ENCODE measurements at places on chromosomes 2 and 18. TPM values are rescaled to one million over a fixed set of nuclear protein-coding genes. Genes with fewer than 3 reads are reported as not detected.

- H3K27ac ChIP-seq = no peak overlapping the region
- no peak for DNase-seq
- H3K4me1 ChIP-seq = no peaks in the 10 kb centered on the region
- no peak overlapping the region for H3K4me3 ChIP-seq
- H3K36me3 ChIP-seq = no peaks in the 10 kb centered on the region
Observed at GRCh38 chr2:10145519-10146357, 23.2 kb downstream of the RRM2 start.

- DNase-seq = peak; percentile 59
- no peaks in the 10 kb centered on the region for H3K4me1 ChIP-seq
- H3K27ac ChIP-seq = no peak overlapping the region
- no peak overlapping the region for H3K4me3 ChIP-seq
- H3K27me3 ChIP-seq = no peaks in the 10 kb centered on the region
Observed at GRCh38 chr2:137467246-137467862, 496.9 kb upstream of the HNMT start.

DNA sequence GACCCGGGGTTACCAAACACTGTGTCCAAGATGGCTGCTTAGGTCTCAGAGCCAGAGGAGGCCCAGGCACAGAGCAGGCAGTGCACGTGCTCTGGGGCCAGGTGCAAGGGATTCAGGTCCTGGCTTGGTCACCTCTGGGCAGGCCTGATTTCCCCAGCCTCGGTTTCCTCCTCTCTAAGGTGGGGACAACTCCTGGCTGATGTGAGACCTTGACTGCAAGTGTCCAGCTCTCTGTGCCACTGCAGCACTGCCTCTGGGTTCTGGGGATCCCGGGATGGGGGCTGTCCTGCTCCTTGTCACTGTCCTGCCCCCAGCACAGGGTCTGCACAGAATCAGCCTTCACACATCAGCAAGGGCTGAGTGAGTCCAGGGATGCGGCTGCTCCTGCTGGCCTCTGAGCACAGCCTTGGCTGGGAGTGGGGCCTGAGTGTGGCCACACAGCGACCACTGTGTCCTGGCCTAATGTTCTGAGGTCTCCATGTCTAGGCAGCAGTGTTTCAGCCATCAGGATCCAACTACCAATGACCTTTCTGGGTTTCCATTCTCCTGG, 170.2 kb upstream of the HDAC4 start:
- H3K27me3 ChIP-seq = no peaks in the 10 kb centered on the region
- no peak overlapping the region for H3K4me3 ChIP-seq
- no peak overlapping the region for H3K27ac ChIP-seq
- H3K4me1 ChIP-seq = peaks cover 5% of the 10 kb centered on the region
- DNase-seq = no peak

GRCh38 chr2:96839293-96839874, 4.4 kb downstream of the ANKRD23 start:
- H3K27me3 ChIP-seq = no peaks in the 10 kb centered on the region
- H3K4me3 ChIP-seq = no peak overlapping the region
- no peak overlapping the region for H3K27ac ChIP-seq

DNA sequence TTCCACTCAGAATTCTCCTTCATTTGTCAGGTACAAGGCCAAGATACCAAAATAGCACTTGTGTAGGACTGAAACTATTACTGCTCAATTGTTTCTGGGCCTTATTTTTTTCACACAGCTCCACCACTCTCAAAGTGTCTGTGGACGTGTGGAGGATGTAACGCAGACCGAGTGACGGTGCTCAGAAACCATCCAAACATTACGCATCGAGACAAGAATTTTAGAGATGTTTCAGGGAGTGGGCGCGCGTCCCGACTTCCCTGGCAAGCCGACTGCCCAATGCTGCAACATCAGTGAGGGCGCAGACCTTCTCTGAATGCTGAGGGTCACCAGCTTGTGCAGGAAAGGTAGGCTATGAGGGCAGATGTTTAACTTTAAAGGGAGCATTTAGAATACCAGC, 108.4 kb downstream of the GATA6 start:
- peaks cover 2% of the 10 kb centered on the region for H3K4me1 ChIP-seq
- DNase-seq = no peak
- no peak overlapping the region for H3K27ac ChIP-seq
- no peaks in the 10 kb centered on the region for H3K36me3 ChIP-seq
- H3K27me3 ChIP-seq = no peaks in the 10 kb centered on the region

- H3K27ac ChIP-seq = no peak overlapping the region
- no peak overlapping the region for H3K4me3 ChIP-seq
- H3K4me1 ChIP-seq = no peaks in the 10 kb centered on the region
- H3K36me3 ChIP-seq = no peaks in the 10 kb centered on the region
- DNase-seq = no peak
- peaks cover 49% of the 10 kb centered on the region for H3K27me3 ChIP-seq
Observed at GRCh38 chr18:79657342-79657996, 22.1 kb upstream of the CTDP1 start.

GRCh38 chr2:9889812-9890261, 46.6 kb downstream of the TAF1B start:
- DNase-seq = no peak
- peaks cover 12% of the 10 kb centered on the region for H3K36me3 ChIP-seq
- no peak overlapping the region for H3K27ac ChIP-seq
- no peak overlapping the region for H3K4me3 ChIP-seq
- H3K4me1 ChIP-seq = no peaks in the 10 kb centered on the region

DNA sequence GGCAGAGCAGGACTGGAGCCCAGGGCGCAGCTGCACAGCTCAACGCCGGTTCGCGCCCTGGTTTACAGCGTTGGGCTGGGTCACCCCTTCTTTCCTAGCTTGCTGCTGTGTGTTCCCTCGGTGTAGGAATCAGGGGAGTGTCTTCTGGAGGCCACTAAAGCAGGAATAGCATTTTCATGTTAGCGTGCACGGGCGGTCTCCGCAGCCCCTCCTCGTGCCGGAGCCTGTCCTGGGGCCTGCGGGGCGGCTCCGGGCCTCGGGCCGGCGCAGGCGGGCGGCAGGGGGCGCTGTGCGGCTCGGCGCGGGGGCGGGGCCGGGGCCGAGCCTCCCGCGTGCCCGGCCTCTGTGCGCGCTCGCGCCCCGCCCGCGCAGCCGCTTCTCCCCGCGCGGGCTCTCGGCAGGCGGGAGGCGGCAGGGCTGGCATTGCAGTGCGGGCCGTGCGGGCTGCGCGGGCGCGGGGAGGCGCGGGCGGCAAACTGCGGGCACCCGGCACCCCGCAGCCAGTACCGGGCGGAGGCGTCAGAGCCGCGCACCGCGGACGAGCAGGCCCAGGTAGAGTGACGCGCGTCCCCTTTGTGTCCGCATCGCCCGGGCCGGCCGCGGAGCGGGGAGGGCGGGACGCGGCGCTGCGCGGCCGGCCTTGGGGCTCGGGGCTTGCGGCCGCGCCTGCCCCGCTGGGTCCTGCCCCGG, at the start of gene RNF144A:
TSS of gene RNF144A (plus strand) at position 342 of the 690 bp plus-strand sequence. CDS start 79,515 bp downstream, outside the sequence.
- peak within 1 kb of the TSS; percentile 85 for H3K27ac ChIP-seq
- peak; percentile 82 for DNase-seq
- no peaks in the 10 kb centered on the region for H3K36me3 ChIP-seq
- H3K27me3 ChIP-seq = no peaks in the 10 kb centered on the region

DNA sequence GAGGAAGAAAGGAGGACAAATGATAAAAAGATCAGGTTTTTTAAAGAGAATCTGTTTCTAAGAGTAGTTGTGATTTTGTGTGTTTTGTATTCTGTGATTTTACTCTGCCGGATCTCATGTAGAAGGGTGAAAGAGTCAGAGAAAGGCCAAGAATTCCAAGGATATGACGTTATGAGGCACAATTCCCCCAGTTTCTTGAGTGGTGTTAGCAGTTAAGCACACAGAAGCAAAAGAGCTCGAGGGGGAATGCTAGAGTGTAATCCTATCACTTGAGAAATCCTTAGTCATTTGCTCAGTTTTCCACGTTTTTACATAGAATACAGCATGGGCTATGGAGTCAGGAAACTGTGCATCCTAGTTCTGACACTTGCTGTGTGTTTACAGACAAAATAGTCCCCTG, 34.8 kb downstream of the METTL4 start:
- peaks cover 7% of the 10 kb centered on the region for H3K36me3 ChIP-seq
- H3K4me1 ChIP-seq = peaks cover 3% of the 10 kb centered on the region
- H3K27ac ChIP-seq = no peak overlapping the region
- no peaks in the 10 kb centered on the region for H3K27me3 ChIP-seq
- no peak for DNase-seq

The EPB41L3 gene
- 64.0 TPM for total RNA-seq

DNA sequence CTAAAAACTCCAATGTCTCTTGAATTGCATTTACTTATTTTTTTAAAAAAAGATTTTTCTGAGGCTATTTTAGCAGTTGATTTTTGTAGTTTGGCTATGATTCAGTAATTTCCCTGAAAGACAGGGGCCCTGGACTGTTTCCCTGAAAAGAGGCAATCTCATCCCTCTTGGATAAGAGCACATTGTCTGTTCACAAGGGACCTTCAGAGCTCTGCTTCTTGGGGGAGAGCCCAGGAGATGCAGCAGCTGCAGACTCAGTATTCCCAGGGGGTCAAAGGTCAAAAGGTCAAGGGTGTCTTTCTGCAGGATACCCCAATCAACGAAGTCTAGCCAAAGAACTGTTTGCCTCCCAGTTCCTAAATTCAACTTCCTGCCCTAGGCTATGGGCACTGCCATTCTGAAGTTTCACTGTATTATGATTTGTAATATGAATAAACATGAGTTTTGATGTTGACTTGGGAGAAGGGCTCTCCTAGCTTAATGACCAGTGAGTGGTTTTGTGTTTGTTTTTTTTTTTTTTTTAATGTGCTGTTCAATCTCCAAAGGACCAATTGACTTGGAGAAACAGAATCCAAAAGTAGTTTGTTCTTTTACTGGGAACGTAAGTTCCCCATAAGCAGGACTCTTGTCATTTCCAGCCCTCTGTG, 157.0 kb upstream of the SERPINE2 start:
- peak; percentile 33 for DNase-seq
- H3K36me3 ChIP-seq = no peaks in the 10 kb centered on the region
- no peak overlapping the region for H3K27ac ChIP-seq
- no peaks in the 10 kb centered on the region for H3K27me3 ChIP-seq
- no peak overlapping the region for H3K4me3 ChIP-seq

The KIF5C gene
- 0.77 TPM for total RNA-seq

The GRB14 gene
- 4.8 TPM for total RNA-seq

GRCh38 chr18:36247036-36247435, 50.5 kb upstream of the FHOD3 start:
- H3K27ac ChIP-seq = no peak overlapping the region
- H3K4me1 ChIP-seq = no peaks in the 10 kb centered on the region
- no peak for DNase-seq
- no peaks in the 10 kb centered on the region for H3K36me3 ChIP-seq

Data from lung (tissue), 17 donors.